ENCODE measurements at places on chromosomes 16 and 17.

- no peak for DNase-seq
Observed at GRCh38 chr16:9082422-9082821, 9.0 kb upstream of the HAPSTR1 start.

DNA sequence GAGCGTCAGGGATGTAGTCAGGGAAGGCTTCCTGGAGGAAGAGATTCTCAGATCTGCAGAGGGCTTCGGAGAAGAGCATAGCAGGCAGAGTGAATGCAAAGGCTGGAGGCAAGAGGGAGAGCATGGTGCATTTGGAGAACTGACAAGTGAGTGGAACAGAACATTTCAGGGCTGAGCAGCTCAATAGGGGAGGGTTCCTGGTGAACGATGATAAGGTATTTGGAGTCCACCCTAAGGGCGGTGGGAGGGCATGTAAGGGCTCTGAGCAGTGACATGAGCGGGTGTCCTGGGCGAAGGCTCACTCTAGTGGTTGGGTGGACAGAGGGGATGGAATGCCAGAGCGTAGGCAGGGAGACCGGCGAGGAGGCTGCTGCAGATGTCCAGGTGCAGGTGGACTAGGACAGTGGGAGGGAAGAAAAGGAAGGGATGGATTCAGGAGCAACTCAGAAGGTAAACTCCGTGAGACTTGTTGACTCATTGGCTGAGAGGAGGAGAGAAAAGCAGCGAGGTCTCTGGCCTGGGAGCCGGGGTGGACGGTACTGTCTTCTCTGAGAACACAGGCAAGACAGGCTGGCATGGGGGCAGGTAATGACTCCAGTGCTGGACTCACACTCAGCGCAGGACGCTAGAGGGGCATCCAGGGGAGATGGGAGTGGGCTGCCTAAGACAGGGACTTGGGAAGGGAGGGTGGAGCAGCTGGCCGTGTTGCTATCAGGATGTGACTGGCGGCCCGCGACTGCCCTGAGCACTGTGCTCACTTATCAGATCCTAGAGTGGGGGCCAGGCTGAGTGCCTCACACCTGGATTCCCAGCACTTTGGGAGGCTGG, 1.4 kb upstream of the PITPNA start:
- DNase-seq = no peak

DNA sequence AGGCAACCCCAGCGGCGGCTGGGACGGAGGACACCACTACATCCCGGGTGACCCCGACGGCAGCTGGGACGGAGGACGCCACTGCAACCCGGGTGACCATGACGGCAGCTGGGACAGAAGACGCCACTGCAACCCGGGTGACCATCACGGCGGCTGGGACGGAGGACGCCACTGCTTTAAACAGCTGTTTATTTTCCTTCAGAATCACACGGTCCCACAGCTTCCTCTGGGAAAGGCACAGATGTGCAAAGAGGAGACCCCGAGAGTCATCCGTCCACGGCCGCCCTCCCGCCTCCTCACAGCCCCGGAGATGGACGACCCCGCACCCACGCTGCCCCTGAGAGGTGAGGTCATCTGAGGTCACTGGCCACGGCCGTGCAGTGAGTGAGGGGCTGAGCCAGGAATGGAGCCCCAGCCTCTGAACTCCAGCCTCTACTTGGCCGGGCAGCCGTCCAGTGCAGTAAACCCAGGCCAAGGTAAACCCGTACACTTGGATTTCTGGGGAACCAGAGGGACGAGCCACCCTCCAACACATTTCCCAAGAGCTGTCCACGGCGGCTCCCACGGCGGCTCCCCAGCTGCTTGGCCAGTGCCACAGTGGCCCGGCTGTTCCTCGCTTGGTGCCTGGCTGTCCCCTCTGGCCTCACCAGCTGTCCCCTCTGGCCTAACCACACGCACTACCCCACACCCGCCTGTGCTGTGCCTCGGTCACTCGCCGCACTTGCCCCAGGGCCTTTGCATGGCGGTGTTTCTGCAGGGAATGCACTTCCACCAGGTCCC, 43.2 kb upstream of the PABPN1L start:
- DNase-seq = no peak

DNA sequence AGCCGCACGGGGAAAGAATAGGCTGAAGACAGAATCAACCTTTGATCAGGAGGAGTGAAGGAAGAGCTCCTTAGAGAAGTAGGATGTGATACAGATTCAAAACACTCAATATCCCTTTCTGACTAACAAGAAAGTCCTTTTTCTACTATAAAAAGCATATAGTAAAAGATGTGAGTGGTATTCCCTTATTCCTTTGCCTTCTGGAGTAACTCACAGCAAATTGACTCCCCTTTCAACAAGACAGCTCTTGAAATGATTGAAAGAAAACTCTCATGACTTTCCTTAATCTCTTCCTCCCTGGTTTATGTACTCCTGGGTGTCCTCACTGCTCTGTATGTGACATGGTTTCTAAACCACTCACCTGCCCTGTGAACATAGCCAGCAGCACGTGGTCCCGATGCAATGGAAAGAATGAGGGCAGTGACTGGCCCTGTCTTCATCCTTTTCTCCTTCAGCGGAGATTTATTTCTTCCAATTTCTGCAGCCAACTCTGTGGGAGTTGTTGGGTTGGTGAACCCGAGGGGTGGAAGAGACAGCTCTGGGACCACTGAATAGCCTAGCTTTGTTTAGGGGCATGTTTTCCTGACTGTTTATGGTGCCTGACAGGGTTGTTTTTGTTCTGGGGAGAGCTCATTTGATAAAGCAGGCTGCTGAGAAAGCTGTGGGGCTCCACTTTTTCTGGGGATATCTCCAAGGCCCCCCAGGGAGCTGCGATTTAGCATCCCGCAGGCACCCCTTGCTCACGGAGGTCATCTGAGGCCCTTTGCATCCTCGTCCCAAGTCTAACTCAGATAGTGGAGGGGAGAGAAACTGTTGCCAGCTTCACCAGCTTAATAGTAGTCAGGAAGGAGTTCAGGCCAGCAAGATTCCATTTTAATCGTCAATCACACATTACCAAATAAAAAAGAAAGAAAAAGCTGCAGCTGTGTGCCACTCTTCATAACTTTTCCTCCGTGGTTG, 46.7 kb downstream of the MAP2K6 start:
- peak; percentile 82 for DNase-seq

DNA sequence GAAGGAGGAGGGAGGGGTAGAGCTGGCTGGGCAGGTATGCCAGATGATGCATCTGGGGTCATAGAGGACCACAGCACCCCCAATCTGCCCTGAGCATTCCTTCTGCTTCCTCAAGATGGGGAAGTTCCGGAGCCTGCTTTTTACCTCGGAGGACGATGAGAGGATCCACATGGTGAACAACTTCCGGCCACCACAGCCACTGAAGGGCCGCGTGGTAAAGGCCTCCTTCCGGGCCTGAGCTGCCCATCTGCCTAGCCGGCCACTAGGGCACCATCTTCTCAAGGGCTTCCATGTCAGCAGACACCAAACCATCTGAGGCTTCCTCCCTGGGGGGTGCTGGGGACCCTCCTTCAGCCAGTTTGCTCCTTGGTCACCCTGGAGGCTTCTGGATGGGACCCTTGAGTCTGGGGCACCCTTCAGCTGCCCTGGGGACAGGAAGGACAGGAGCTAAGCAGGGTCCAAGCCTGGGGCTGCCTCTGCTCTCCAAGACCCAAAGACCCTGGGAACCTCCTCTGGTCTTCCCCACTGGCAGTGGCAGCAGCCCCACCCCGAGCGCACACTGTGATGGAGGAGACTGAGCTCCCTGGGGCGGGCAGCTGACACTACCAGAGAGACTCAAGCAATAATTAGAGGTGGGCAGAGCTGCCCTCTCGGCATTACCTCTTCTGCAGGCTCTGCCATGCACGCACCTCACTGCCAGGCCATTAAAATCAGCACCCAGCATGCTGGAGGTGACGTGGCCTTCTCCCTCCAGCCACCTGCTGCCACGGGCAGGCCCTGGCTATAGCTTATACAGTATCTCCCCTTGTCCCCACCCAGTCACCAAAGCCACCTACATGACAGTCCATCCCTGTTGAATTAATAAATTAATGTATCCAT, 9.3 kb downstream of the CA7 start:
- no peak for DNase-seq

DNA sequence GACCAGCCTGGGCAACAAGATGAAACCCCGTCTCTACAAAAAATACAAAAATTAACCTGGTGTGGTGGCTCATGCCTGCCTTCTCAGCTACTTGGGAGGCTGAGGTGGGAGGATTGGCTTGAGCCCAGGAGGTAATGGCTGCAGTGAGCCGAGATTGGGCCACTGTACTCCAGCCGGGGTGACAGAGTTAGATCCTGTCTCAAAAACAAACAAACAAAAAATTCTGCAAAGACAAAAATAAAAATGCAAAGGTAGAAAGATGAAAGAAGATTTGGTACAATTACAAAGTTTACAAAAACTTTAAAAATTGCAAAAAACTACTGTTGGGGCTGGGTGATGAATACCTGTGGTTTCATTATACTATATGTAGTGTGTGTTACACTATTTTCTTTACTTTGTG, 5.5 kb upstream of the CDH1 start:
- no peak for DNase-seq

DNA sequence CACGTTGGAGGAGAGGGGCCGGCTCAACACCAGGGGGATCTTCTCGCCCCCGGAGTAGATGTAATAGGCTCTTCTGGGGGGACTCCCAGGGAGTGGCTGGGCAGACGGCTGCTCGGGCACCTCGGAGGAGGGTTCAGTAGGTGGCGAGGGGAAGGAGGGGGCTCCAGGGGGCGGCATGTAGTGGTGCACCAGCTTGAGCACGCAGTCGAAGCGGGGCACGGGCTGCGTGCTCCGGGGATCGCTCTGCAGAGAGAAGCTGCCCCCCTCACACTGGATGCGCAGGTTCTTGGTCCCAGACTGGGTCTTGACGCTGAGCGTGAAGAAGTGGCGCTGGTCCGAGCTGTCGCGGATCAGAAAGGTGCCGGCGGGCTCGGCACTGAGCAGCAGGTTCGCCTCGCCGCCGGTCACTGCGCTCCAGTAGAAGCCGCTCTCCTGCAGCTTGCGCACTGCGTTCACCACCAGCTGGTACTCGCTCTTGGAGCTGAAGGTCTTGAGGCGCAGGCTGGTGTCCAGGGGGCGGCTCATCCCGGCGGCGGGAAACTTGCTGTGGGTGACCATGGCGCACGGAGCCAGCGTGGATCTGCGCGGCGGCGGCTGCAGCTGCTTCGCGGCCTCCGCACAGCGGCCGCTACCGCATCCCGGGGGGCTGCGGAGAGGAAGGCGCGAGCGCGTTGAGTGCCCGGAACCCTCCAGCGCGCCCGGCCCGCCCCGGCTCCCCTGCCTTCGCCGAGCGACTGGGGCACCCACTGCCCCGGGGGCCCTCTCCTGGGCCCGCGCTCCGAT, 1.1 kb downstream of the SOCS3 start:
- no peak for DNase-seq

DNA sequence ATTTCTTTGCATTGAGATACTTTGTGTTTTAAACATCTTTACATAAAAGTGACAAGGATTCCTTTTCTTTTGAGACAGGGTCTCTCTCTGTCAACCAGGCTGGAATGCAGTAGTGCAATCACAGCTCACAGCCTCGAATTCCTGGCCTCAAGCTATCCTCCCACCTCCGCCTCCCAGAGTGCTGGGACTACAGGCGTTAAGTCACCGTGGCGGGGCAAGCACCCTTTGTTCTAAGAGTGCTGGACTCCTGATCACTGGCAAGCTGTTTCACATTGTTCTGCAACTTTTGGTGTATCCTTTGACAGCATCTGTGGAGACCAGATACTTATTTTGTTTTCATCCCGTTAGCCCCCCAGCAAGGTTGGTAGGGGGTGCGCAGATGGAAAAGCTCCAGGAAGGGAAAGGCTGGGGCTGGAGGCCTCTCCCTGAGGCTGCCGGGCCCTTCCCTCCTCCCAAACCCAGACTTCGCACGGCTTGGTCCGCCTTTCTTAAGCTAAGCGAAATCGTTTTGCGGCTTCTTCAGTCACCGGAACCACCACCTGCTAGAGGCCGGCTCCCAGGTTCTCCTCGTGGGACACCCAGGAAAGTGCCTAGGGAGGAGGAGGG, 1.1 kb downstream of the ST6GALNAC2 start:
- DNase-seq = no peak

DNA sequence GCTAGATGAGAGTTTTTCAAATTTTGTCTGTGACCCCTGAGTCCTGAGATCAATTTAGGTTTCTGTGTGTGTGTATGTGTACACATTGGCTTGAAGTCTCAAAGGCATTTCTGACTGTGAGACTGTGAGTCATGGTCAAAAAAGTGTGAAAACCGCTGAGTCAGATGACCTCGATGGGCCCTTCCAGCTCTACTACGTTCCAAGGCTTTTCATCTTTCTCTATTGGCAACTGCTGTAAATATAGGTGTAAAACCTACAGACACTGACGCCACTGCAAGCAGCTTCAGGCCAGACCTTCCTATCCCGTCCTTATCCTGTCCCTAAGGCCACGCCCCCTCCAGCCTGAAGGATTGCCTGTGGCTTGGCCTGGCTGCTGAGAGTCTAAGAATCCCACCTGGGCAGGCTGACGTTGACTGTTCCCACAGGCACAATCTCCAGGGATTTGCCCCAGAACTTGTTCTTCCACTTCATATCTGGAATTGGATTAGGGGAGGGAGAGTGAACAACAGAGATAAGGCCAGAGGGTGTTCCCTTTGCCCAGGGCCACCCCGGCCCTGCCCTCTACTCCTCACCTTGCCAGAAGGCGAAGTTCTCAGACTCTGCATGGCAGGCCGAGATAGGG, 11.3 kb downstream of the OSBPL7 start:
- no peak for DNase-seq

DNA sequence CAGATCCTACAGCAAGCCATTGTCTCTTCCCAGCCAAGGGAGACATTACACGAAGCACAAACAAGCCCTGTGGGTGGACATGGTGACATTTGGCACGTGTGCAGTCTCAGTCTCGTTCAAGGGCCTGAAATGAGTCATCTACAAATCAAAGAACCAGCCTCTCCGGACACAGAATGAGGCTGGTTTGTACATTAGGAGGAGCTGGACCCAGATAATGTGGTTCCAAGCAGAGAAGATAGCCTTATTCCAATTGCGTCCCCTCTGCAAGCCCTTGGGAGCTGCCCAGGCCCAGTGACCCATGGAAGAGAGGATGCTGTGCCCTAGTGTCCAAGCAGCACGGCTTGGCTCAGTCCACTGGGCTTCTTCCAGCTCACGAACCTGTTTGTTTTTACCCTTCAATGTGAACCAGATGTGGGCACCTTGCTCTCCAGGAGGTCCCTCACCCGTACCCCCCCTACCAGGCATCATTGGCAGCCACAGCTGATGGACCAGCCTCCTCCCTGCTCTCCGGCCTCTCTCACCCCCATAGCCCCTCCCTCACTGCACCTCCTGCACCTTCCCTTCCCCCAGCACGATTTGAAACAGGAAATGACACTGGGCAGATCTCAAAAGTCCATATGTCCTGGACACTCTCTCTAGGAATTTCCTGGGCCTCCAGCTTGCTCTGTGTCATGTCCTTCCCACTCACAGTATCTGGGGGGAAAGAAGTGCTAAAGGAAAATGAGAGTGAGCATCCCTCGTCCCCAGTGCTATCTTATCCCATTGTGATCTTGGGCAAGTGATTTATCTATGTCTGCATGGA, 26.2 kb downstream of the KPNA2 start:
- no peak for DNase-seq

GRCh38 chr17:57447990-57448758, 191.9 kb downstream of the MSI2 start:
- DNase-seq = no peak

All from spinal cord (tissue), 10 donors.